ENCODE measurements at places on chromosomes 16 and 17.

DNA sequence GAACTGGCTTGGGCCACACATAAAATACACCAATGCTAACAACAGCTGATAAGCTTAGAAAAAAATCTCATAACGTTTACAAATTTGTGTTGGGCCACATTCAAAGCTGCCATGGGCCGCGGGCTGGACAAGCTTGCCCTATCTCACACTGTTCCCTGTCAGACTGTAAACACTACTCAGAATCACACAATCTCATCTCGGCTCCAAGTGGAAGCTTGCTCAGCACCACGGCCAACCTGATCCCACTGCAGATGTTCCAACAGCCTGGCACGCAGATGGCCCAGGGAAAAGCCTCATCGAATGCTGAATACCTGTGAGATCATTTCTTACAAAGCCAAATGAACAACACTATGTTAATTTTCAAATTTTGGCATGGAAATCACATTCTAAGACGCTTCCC lies 125.8 kb downstream of the ANKRD11 start:
- no peak for DNase-seq

- peak; percentile 78 for DNase-seq
Measured at GRCh38 chr17:34412965-34413441, 50.0 kb upstream of the CCL1 start.

GRCh38 chr16:66402591-66403230 lies 24.4 kb upstream of the BEAN1 start:
- DNase-seq: no peak

DNA sequence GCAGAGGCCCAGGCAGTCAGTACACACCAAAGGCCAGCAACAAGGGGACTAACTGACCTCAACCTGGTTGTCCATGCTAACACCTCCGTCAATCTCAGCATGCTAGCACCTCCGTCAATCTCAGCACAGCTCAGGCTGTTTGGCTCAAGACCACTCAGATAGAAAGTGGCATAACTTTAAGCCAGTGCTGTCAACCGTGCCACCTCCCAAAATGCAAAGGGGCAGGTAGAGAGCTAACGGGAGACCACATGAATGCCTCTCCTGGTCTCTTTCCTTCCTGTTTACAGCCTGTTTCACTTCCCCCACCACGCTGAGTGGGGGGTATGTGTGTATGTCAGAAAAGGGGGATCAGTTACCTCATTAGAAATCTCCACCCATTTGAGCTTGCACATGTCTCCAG lies 3.3 kb downstream of the UBTF start:
- DNase-seq: no peak

GRCh38 chr16:16830401-16830800 lies 451.5 kb downstream of the NPIPA7 start:
- no peak for DNase-seq

- DNase-seq: no peak
Measured at GRCh38 chr16:13885700-13886099, 34.3 kb upstream of the ERCC4 start.

DNA sequence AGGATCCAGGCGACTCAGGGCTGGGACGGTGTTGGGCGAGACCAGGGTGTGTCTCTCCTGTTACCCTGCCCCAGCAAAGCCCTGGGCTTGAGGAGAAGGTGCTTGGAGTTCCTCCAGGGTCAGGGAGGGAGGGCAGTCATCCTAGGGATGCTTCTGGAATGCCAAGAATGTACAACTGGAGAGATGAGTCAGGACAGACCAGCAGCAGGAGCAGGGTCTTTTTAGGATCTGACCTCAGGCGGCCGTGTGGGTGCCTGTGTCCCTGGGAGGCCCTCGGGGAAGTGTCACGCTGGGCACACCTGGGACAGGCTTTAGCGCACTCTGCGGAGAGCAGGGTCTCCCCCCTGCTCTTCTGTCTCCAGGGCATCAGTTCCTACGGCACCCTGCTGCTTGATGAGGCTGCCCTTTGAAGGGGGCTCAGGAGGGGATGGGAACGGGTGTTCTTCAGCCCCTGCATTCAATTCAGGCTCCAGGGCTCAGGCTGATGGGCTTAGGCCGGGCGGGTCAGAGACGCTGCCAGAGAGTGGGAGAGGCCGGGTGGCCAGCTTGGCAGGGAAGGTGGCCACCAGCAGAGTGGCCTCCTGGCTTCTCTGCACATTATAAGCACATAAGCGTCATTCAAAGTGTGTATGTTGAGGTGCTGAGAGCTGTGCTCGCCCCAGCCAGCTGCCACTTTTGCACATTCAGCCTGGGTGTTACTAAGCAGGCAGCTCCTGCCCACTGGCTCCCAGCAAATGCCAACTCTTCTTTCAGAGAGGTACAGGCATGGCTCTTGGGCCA lies 8.4 kb upstream of the MTSS2 start:
- peak; percentile 24 for DNase-seq

DNA sequence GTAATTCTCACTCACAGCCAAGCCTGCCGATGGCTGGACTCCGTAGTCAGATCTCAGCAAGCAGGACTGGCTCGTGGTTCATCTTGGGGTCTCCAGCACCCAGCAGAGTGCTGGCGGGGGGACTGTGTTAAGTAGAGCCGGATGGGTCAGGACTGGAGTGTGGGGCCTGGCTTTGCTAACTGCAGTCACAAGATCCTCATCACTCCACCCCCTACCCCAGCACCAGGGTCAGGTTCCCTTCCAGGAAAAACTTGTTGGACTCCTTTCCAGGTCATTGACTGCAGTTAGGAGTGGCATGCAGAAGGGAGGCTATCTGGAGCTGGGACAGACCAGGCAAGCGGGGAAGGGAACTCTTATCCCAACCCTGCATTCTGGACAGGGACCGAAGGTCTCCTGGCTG lies 6.0 kb downstream of the CIITA start:
- no peak for DNase-seq

DNA sequence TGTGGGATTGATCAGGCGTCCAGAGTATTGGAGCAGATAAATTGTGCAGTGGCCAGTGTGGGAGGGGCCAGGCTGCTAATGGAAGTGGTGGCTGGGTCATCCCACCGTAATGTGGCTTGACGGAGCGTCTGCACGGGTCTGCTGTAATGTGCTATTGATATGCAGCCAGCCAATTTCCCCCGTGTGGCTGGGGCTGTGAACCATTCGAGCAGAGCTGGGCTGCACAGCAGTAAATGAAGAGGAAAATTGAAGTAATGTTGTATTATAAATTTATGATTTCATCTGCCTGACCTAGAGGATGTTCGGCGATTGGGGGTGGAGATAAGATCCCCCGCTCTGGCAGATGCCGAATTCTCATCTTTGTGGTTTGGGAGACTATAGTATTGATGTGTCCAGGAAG lies 121.5 kb downstream of the CCDC182 start:
- no peak for DNase-seq

DNA sequence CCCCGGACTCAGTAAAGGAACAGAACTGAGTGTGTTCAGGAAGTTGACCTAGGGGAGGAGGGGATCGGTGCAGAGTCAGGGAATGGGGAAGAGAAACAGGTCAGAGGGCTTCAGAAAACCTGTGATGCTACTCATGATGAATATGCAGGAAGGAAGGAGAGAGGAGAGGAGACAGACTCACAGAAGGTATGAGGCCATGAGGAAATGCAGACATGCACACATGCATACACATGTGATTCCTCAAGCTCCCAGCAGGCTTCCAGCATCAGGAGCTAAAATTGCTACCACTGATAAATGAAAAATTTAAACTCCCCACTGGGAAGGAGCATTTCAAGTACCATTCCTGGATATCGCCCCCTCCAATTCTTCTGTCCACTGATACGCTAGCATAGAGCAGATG lies 262.6 kb downstream of the SLC39A11 start:
- DNase-seq: no peak

- no peak for DNase-seq
Measured at GRCh38 chr17:43803758-43804157, 23.5 kb downstream of the CFAP97D1 start.

DNA sequence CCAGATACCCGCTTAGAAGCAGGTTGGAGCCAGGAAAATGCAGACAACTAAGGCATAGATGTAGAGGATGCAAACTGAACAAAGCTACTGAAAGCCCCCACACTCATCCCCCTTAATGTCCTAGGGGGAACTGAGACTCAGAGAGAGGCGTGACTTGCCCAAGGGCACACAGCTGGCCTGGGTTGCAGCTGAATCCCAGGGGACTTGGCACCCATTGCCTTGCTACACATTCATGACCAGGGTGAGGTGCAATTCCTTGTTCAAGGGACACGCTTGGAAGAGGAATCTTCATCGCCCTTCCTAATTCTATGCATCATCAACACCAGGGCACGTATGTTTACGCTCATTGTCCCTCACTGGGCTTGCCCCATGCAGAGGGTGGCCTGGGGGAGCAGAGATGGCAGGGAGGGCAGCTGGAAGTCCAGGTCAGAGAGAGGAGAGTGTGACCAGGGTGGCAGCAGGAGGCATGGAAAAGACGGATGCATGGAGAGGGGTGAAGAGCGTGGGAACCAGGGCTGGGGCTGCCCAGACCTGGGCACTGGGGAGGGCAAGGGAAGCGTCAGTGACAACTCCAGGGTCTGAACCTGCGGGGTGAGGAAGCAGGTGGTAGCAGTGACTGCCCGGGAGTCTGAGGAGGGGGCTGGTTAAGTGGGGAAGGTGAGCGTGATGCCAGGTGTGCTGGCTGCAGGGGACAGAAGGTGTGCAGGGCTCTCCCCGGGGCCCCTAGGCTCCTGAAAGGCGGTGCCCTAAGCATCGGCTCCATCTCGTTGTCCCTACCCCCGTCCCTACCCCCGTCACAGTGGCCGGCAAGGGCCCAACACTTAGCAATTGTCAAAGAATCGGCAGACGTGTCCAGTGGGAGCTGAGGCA lies 267.1 kb upstream of the TNRC6C start:
- DNase-seq: no peak

GRCh38 chr17:73560661-73561060 lies 83.6 kb downstream of the SDK2 start:
- no peak for DNase-seq

DNA sequence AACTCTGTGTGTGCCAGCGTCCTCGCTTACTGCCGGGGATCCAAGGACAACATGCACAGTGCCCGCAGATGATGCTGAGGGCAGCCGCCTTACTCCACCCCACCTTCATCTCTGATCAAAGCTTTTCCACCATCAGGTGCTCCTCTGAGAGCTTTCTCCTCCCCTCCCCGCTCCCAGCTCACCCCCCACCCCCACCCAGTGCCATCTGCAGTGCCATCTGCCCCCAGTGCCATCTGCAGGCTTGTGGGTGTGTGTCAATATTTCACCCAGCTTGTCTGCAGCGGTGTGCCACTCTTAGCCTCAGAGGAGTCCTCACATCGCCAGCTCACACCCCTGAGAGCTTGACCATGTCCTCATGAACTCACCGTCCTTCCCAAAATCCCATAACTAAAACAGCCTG lies 98.2 kb upstream of the NOL11 start:
- no peak for DNase-seq

GRCh38 chr17:61122326-61122913 lies 277.2 kb upstream of the TBX2 start:
- no peak for DNase-seq

GRCh38 chr17:347309-347899 lies 5.2 kb downstream of the RPH3AL start:
- no peak for DNase-seq

DNA sequence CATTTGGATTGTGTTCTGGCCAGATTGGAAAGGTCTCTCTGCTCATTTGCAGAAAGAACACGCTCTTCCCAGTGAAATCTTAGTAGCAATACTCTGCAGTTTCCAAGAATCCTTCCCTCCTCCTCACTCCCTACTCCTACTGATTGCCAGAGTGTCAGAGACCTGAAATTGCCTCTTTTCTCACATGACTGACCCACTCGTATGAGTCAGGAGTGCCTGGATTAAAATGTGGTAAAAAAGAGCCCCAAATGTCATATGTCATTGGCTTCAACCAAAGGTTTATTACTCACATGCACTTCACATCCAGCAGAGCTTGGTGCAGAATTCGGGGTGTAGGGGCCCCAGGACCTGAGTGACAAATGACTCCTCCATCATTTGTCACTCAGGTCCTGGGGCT lies 39.7 kb upstream of the IRX3 start:
- no peak for DNase-seq

GRCh38 chr17:17710728-17711541 lies 29.7 kb downstream of the RAI1 start:
- no peak for DNase-seq

- DNase-seq: no peak
Measured at GRCh38 chr16:79497606-79498350, 102.8 kb downstream of the MAF start.

DNA sequence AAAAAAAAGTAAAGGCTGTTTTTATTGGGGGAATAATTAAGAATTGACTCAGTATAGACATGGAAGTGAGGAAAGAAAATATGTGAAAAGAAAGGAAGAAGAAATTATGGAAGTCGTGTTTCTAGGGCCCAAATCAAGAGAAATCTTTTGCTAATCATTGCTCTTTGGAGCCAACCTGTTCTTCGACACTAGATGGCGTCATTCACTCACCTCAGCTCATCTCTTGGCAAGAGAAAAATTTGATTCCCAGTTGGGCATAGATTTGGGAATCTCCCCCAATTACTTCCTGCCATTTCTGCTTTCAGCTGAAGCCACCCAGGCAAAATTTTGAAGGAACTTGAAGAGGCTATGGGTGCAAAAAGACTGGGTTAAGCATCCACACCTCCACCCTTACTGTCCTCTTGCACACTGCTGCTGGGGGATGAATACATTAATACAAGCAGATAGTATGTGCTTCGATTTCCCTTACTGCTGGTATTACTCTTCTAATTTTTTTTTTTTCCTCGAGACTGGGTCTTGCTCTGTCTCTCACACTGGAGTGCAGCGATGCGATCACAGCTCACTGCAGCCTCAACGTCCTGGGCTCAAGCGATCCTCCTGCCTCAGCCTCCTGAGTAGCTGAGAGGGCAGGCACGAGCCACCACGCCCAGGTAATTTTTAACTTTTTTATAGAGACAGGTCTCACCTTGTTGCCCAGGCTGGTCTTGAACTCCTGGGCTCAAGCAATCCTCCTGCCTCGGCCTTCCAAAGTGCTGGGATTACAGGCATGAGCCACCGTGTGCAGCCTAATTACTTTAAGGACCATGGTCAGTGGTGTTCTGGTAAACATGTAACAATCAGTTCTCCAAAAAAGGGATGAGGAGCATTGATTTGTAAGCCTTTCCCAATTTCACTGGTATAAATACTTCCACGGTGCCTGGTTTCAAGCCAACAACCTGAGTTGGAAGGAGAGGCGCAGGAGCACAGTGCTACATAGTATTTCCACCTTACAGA lies 13.5 kb downstream of the PSMD7 start:
- peak; percentile 68 for DNase-seq

GRCh38 chr17:77666881-77667395 lies 291.6 kb upstream of the TNRC6C start:
- DNase-seq: no peak

DNA sequence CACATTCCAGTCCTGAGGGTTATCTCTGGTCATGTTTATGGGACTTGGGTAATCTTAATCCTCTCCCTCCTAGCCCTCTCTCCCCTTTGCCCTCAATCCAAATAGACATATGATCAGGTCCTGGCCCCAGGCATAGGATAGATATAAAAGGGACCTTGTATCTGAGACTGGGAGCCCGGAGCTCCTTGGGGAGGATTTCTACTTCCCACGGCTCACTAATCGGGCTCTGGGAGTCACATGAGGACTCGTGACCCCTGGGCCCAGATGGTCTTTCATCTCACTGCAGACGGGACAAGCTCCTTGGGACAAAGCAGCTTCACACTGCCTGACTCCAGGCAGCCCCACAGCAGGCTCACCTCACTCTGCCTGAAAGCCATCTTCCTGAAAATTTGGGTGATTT lies 57.8 kb upstream of the LYRM9 start:
- DNase-seq: no peak

- no peak for DNase-seq
Measured at GRCh38 chr17:66645259-66645658, 189.7 kb upstream of the CACNG5 start.
